ENCODE measurements at places on chromosomes 4 and X. TPM values are rescaled to one million over a fixed set of nuclear protein-coding genes. Genes with fewer than 3 reads are reported as not detected.

Gene ACOX3
- total RNA-seq, result 22.2 TPM

- H3K4me1 ChIP-seq, result peaks cover 6% of the 10 kb centered on the region
These were observed 13.6 kb downstream of the TSPAN6 start for GRCh38 chrX:100623001-100623400.

Gene SPIN2A
- total RNA-seq, result 0.64 TPM

DNA sequence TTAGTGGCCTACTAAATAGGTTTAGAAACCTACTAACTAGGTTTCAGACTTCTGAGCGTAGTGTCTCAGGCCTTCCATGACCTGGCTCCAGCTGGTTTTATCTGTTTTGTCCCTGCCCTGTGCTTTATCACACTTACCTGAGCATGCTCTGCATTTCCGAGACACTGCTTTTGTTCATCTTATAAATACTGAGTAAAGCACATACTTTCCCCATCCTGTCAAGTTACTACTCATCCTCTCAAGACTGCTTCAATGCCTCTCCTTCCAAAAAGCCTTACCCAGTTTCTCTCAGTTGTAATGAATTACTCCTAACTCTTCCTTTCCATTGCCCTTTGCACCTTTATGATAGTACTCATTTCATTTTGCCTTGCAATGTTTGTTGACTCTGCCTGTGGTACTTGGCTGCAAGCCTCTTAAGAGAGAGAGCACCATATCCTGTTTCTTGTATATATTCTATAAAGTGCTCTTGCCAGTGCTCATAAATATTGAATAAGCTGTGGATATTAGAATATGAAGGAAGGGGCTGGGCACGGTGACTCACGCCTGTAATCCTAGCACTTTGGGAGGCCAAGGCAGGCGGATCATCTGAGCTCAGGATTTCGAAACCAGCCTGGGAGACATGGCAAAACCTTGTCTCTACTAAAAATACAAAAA is 34.4 kb downstream of the SLAIN2 start:
- no peak overlapping the region for H3K4me3 ChIP-seq
- H3K27ac ChIP-seq, result no peak overlapping the region
- peaks cover 42% of the 10 kb centered on the region for H3K4me1 ChIP-seq
- no peaks in the 10 kb centered on the region for H3K27me3 ChIP-seq
- no peaks in the 10 kb centered on the region for H3K36me3 ChIP-seq

GRCh38 chr4:175457956-175458355 is 354.1 kb downstream of the GPM6A start:
- H3K36me3 ChIP-seq, result no peaks in the 10 kb centered on the region
- H3K4me3 ChIP-seq, result no peak overlapping the region
- no peaks in the 10 kb centered on the region for H3K27me3 ChIP-seq
- no peak overlapping the region for H3K27ac ChIP-seq
- no peak for DNase-seq

- no peaks in the 10 kb centered on the region for H3K4me1 ChIP-seq
- peaks cover 3% of the 10 kb centered on the region for H3K27me3 ChIP-seq
- no peak overlapping the region for H3K4me3 ChIP-seq
- no peak for DNase-seq
- no peak overlapping the region for H3K27ac ChIP-seq
These were observed 1012.0 kb downstream of the RPA4 start for GRCh38 chrX:97895751-97896150.

Gene IL13RA2
- total RNA-seq, result not detected

DNA sequence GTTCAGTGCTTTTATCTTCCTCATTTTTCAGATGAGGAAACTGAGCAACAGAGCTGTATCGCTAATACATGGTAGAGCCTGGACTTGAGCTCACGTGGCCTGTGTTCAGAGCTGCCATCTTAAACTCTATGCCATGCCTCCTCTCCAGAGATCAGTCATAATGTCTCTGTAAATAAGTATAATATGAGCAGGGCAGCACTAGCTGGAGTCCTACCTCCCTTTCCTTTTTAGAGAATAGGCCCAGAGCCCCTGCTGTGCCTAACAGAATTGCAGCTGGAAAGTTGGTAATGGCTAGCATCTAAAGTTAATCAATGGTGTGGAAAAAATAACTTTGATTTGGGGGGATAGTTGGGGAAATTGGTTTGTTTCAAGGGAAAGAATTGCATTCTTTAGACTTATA is 20.4 kb downstream of the CASP6 start:
- H3K4me1 ChIP-seq, result no peaks in the 10 kb centered on the region
- H3K27ac ChIP-seq, result no peak overlapping the region

DNA sequence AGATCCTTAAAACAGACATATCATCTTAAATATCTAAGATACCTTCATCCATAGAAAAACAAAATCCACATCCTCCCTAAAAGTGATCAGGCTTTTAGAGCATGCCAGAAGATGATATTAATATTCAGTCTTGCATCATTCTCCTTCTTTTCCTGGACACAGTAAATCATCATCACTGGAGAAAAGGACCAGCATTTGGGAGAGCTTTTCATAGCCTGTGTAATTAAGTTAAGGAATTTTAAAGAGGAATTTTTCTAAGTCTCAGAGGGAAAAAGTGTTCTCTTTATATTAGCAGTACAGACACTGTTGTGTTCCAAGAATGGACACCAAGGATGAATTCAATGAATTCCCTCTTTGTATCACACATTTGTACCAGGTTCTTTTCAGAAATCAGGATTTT is 696 bp downstream of the SCRG1 start:
- DNase-seq, result no peak
- H3K27me3 ChIP-seq, result no peaks in the 10 kb centered on the region
- H3K4me1 ChIP-seq, result no peaks in the 10 kb centered on the region
- no peak overlapping the region for H3K27ac ChIP-seq

Gene KLB
- total RNA-seq, result 0.05 TPM

GRCh38 chrX:118212817-118213183 is 96.2 kb upstream of the KLHL13 start:
- H3K4me3 ChIP-seq, result no peak overlapping the region
- no peaks in the 10 kb centered on the region for H3K36me3 ChIP-seq
- H3K27me3 ChIP-seq, result no peaks in the 10 kb centered on the region
- H3K4me1 ChIP-seq, result peaks cover 7% of the 10 kb centered on the region

DNA sequence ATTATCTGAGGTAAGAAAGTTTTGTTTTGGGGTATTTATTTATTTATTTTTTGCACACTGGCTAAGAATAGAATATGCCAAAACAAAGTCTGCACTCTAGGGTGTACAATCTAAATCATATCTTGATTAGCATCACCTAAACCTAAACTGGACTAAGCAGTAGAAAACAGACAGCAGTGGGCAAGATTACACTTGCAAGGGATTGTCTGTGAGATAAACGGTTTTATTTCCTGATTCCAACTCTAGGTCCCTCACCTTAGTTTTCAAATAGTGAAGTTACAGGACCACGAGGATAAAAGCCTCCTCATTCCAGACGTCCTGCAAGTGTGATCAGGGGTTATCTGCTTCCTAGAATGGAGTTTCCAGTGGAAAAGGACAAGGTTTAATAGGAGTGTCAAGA is 86.1 kb downstream of the SH3RF1 start:
- no peaks in the 10 kb centered on the region for H3K36me3 ChIP-seq
- H3K27me3 ChIP-seq, result peaks cover 2% of the 10 kb centered on the region
- H3K4me3 ChIP-seq, result no peak overlapping the region
- peaks cover 13% of the 10 kb centered on the region for H3K4me1 ChIP-seq

Gene GDPD2
- 0.17 TPM for total RNA-seq

DNA sequence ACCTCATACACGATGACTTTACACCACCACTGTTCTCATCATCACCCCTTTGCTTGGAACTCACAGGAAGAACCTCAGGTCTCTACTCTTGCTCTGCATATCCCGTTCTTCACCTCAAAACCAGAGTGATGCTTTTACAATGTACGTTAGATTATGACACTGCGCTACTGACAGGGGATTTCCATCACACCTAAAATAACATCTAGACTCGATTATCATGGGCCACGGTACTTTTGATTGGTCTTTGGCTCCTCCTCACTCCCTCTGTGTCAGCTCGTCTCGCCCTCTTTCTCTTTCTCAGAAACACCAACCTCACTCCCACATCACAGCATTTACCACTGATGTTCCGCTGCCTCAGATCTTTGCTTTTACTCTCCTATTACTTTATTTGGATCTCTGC is 172.4 kb downstream of the TLL1 start:
- DNase-seq, result no peak
- H3K4me3 ChIP-seq, result no peak overlapping the region
- no peaks in the 10 kb centered on the region for H3K27me3 ChIP-seq
- no peak overlapping the region for H3K27ac ChIP-seq

DNA sequence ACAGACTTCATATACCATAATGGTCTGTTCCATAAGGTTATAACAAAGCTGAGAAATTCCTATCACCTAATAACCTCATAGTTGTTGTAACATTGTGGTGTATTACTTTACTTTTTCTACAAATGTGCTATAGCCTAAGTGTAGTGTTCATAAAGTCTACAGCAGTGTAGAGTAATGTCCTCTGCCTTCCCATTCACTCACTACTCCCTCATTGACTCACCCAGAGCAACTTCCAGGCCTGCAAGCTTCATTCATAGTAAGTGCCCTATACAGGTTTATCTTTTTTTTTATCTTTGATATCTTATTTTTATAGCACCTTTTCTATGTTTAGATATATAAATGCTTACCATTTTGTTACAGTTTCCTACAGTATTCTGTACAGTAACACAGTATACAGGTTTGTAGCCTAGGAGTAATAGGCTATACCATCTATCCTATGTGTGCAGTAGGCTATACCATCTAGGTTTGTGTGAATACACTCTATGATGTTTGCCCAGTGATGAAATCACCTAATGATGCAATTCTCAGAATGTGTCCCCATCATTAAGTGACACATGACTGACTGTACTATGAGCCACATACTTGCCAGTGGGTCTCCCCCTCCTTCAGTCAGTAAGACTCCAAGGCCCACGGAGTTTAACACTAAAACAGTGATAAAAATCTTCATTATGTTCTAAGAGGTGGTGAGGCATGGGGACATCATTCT is 299.9 kb downstream of the UNC5C start:
- no peaks in the 10 kb centered on the region for H3K4me1 ChIP-seq
- no peak overlapping the region for H3K27ac ChIP-seq
- H3K36me3 ChIP-seq, result no peaks in the 10 kb centered on the region
- H3K27me3 ChIP-seq, result no peaks in the 10 kb centered on the region
- DNase-seq, result no peak
- H3K4me3 ChIP-seq, result no peak overlapping the region

Gene EXOC1L
- total RNA-seq, result not detected

DNA sequence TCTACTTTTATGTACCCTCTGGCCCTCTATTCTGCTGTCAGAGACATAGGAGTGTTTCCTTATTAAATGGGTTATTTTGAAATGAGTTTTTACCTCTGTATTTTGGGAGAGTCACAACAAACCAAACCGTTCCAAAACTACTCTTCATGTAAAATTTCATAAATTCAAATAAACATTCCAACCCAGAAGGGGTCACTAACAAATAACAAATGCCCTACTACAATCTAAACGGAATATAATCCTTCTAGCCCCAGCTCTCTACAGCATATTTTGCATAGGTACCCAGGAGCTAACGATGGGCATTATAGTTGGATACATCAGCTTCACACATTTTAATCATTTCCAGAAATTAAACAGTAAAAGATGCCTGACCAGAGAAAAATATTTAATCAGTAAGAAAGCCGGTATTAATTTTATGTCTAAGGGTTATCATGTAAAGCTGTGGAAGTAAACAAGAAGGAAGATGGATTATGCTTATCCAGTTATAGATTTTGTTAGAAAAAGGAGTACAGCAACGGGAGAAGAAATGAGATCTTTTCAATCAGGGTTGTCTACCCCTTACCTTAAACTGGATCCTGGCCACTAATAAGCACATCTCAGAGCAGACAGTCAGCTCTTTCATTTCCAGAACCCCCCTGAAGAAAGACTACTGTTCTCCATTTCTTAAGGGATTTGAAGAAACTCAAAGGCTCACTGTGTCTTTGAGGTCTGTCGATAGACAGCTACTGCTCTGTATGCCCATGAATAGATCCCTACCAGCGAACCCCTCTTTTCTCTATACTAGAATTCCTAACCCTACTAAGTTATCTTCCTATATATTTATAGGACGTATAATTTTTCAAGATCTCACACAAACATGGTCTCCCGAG is 1.2 kb downstream of the UGDH start:
- no peaks in the 10 kb centered on the region for H3K27me3 ChIP-seq
- peak overlapping the region; percentile 77 for H3K27ac ChIP-seq
- DNase-seq, result no peak
- H3K36me3 ChIP-seq, result peaks cover 7% of the 10 kb centered on the region

Gene DUSP9
- not detected for total RNA-seq

Gene COX7B2
- not detected for total RNA-seq

- no peak for DNase-seq
- H3K4me3 ChIP-seq, result no peak overlapping the region
- H3K27me3 ChIP-seq, result no peaks in the 10 kb centered on the region
- H3K27ac ChIP-seq, result no peak overlapping the region
These were observed 39.6 kb upstream of the SRPX start for GRCh38 chrX:38260231-38260630.

DNA sequence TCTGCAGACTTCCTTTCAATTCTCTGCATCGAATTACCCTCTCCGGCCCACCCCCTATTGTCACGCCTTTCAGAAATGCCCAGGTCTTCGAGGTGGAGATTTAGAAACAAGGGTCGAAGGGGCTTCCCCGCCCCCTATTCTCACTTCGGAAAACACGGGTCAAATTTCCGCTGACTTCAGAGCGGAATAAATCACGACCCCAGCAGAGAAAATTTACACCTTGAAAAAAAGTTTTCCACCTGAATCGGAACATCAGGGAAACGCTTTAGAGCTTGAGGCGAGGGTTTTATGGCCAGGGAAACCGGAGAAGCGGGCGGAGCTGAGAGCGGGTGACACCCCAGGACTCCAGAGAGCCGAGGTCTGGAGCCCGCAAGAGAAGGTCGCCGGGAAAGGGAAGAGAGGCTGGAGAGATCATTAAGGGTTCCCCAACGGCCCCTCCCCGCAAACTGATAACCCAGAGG is 1.6 kb downstream of the SHISA3 start:
- peak overlapping the region; percentile 69 for H3K4me3 ChIP-seq
- H3K27ac ChIP-seq, result no peak overlapping the region
- H3K4me1 ChIP-seq, result peaks cover 11% of the 10 kb centered on the region
- no peak for DNase-seq
- no peaks in the 10 kb centered on the region for H3K36me3 ChIP-seq
- H3K27me3 ChIP-seq, result peaks cover 55% of the 10 kb centered on the region

Gene FAM156B
- 4.7 TPM for total RNA-seq

Gene CYLC1
- total RNA-seq, result not detected

DNA sequence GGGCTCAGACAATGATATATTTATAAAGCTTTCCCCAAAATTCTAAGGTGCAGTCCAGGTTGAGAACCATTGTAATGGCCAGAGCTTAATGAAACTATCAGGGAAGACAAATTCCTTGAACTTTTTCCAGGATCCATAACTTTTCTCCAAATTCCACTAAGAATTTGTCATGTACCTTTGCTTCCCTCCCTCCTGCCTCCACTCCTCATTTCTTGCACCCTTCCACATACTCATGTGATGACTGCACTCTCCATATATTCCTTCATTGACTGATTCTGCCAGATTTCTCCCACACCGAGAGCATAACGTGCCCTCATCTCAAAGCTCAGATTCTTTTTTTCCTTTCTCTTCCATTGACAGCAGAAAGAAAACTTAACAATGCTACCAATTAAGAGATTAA is 20.9 kb upstream of the AMELX start:
- DNase-seq, result no peak
- H3K4me1 ChIP-seq, result no peaks in the 10 kb centered on the region
- no peaks in the 10 kb centered on the region for H3K27me3 ChIP-seq
- no peak overlapping the region for H3K4me3 ChIP-seq
- no peaks in the 10 kb centered on the region for H3K36me3 ChIP-seq
- no peak overlapping the region for H3K27ac ChIP-seq

GRCh38 chr4:142353149-142353738 is 492.9 kb downstream of the INPP4B start:
- no peak overlapping the region for H3K4me3 ChIP-seq
- no peak for DNase-seq
- H3K4me1 ChIP-seq, result peaks cover 20% of the 10 kb centered on the region

Gene GABRE
- total RNA-seq, result not detected

Gene SMIM43
- total RNA-seq, result not detected
